Adrenal gland (tissue), 19 donors: ENCODE measurements at places on chromosomes 13 and 19.

DNA sequence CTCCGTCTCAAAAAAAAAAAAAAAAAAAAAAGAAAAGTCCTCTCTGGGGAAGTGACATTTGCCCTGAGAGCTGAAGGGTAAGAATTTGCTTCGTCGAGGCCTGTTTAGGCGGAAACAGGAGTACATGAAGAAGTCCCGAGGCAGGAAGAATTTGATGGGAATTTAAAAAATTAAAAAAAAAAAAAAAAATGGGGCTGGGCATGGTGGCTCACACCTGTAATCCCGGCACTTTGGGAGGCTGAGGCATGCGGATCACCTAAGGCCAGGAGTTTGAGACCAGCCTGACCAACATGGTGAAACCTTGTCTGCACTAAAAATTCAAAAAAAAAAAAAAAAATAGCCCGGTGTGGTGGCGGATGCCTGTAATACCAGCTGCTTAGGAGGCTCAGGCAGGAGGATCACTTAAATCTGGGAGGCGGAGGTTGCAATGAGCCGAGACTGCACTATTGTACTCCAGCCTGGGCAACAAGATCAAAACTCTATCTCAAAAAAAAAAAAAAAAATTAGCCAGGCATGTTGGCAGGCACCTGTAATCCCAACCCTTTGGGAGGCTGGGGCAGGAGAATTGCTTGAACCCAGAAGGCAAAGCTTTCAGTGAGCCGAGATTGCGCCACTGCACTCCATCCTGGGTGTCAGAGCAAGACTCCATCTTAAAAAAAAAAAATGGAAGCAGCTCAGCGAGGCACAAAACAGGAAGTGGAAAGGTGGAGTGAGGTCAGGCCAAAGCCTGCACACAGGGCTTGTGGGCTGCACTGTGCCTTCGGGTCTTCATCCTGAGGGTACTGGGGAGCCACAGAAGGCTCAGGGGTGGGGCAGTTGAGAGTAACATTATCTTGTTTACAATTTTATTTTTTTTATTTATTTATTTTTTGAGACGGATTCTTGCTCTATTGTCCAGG is 4.9 kb downstream of the BAX start:
- H3K4me3 ChIP-seq = no peak overlapping the region
- no peak for DNase-seq
- no peaks in the 10 kb centered on the region for H3K27me3 ChIP-seq
- peaks cover 25% of the 10 kb centered on the region for H3K4me1 ChIP-seq

- no peak for DNase-seq
- H3K36me3 ChIP-seq = no peaks in the 10 kb centered on the region
- no peaks in the 10 kb centered on the region for H3K4me1 ChIP-seq
- H3K27ac ChIP-seq = no peak overlapping the region
- no peak overlapping the region for H3K4me3 ChIP-seq
Measured at GRCh38 chr19:45595814-45596213, 6.2 kb downstream of the GPR4 start.

GRCh38 chr13:50800091-50800739 is 43.3 kb downstream of the DLEU7 start:
- no peak overlapping the region for H3K4me3 ChIP-seq
- no peak for DNase-seq
- H3K4me1 ChIP-seq = no peaks in the 10 kb centered on the region
- H3K27ac ChIP-seq = no peak overlapping the region

DNA sequence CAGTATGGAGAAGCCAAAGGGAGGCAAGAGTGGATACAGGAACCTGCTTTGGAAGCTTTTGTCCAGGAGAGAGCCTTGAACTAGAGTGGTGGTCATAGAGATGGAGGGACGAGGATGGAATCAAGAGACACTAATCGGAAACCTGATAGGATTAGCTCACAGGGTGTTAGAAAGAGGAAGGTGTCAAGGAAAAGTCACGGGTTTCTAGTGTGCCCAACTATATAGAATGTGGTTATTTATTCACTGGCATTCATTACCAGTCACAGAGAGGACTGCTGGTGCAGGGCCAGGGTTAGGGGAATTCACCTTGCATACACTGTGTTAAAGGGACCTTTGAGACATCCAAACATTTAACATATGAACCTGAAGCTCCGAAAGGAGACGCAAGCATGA is 43.4 kb upstream of the URAD start:
- H3K27ac ChIP-seq = no peak overlapping the region
- no peaks in the 10 kb centered on the region for H3K4me1 ChIP-seq
- H3K36me3 ChIP-seq = no peaks in the 10 kb centered on the region
- DNase-seq = no peak

- no peak overlapping the region for H3K4me3 ChIP-seq
- no peak for DNase-seq
- no peaks in the 10 kb centered on the region for H3K4me1 ChIP-seq
Measured at GRCh38 chr13:43139211-43139610, 115.8 kb downstream of the DNAJC15 start.

DNA sequence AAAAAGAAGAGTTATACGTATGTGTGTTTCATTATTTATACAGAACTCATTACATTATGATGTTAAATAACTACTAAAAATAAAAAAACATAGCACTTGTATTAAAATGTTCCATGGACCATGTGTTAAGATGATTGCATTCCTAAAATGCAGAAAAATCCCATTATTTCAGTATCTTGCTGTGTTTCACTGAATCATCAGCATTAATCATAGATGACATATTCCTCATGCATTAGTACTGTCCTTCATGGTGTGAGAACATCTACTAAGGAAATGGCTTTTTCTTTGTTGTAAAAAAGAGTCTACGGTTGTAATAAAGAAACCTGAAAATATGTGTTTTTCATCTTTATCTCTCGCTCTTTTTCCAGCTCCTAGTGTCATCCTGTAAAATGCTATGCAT is 416.5 kb downstream of the FGF14 start:
- no peak overlapping the region for H3K4me3 ChIP-seq
- no peaks in the 10 kb centered on the region for H3K4me1 ChIP-seq
- H3K27ac ChIP-seq = no peak overlapping the region
- H3K27me3 ChIP-seq = no peaks in the 10 kb centered on the region

DNA sequence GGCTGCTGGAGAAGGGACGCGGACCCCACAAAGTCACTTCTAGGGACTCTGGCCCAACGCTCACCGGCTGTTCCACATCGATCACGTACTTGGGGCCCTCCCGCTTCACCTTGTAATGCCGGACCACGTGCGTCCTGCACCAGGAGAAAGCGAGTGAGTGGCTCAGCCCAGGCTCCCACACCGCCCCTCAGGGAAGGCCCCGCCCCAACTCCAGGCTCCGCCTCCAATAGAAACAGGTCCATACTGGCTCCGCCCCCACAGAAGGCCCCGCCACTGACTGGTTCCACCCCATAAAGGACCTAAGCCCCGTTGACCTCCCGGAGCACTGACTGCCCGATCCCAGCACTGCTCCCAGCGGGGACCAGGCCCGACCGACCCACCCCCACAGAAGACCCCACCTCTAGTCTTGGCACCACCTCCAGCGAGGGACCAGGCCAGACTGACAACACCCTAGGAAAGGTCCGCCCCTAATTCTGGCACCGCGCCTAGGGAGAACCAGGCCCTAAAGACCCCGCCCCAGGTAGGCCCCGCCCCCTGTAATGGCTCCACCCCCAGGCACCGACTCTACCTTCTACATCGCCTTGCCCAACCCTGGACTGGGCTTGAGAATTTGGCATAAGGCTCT is 11.3 kb downstream of the STAP2 start:
- no peaks in the 10 kb centered on the region for H3K27me3 ChIP-seq
- H3K4me3 ChIP-seq = peak overlapping the region; percentile 10
- H3K4me1 ChIP-seq = peaks cover 9% of the 10 kb centered on the region
- H3K36me3 ChIP-seq = no peaks in the 10 kb centered on the region
- peak; percentile 96 for DNase-seq

GRCh38 chr13:113883921-113884804 is 20.3 kb upstream of the GAS6 start:
- H3K27me3 ChIP-seq = no peaks in the 10 kb centered on the region
- no peak overlapping the region for H3K4me3 ChIP-seq
- no peak overlapping the region for H3K27ac ChIP-seq
- DNase-seq = no peak
